ENCODE measurements at places on chromosomes 16 and 17. TPM values are rescaled to one million over a fixed set of nuclear protein-coding genes. Genes with fewer than 3 reads are reported as not detected.

TVP23A gene
- polyA plus RNA-seq = 6.9 TPM

DNA sequence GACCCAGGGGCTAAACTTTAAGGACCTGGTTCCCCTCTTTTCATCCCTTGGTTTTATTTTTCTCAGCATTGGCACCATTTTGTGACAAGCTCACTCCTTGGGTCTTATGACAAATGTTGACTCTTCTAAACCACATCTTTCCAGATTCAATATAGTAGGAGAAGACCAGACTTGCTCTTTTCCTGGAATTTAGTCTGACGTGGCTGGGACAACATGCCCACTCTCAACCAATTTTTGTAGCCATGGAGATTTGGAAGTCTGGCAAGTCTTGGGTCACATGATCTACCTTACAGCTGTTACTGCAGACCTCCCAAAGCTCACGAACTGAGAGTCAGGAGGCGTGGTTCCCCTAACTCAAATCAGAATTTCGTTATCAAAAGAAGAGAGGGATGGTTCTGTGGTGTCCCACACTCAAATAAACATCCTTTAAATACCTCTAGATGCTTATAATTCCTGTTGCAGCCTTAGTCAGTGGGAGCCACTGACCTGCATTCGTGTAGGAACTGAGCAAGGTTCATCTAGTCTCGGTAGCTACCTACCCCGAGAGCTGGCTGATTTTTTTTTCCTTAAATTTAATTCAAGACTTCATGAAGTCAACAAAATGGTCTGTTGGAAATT is 683.5 kb downstream of the MAF start:
- no peak for DNase-seq

- DNase-seq = no peak
Measured at GRCh38 chr17:76893623-76894334, 25.6 kb downstream of the MGAT5B start.

CD19 gene
- 0.85 TPM for polyA plus RNA-seq

PDILT gene
- not detected for polyA plus RNA-seq

DNA sequence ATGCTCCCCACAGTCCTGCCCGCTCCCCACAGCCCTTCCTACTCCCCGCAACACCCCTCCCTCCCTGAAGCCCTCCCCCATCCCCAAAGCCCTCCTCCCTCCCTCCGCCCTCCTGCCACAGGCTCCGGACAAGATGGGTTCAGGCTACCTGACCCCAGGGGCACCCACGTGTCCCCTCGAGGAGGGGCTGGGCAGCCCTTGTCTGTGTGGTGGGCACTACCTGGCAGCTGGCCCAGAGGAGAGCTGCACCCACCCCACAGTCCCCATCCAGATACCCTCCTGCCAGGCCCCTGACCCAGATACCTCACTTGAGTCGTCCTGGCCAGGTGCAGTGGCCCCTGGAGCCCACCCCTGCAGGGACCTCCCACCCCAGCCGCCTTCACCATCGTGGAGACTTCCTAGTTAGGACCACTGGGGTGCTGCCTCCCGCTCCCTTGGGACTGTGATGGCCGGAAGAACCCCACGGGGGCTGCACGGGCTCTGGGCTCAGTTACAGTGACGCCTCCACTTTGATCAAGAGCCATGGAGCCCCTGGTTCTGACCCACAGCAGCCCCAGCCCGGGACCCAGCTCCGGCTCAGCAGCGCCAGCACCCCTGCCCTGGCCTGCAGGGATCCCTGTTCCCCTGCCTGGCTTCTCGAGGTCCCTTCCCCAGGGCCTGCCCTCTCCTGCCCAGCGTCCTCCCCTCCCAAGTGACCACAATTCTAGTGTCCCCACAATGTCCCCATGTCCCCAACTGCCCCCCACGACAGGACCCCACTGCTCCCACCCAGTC is 806 bp downstream of the PERCC1 start:
- no peak for DNase-seq

NEURL4 gene
- 26.4 TPM for polyA plus RNA-seq

- DNase-seq = peak; percentile 77
Measured at GRCh38 chr17:50064253-50065001, 8.5 kb downstream of the ITGA3 start.

DNA sequence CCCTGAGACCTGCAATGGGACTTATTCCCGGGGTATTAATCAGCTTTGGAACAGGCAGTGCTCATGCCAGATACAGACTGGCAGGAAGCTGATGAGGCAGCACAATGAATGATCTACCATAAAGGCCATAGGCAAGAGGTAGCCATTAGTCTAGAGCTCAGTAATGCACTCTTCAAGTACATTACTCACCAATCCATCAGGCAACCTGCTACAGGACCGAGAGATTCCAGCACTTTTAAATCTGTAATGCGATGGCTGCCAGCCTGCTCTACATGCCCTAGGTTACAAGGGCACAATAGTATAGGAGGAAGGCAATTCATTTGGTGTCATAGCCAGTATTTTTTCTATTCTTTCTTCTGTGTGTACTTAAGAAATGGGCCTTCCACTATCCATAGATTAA is 217.8 kb upstream of the PMFBP1 start:
- DNase-seq = no peak

- peak; percentile 54 for DNase-seq
Measured at GRCh38 chr16:86396901-86397311, 113.4 kb upstream of the FOXF1 start.

GRCh38 chr17:68182011-68182306 is 65.9 kb upstream of the AMZ2 start:
- DNase-seq = no peak

DNA sequence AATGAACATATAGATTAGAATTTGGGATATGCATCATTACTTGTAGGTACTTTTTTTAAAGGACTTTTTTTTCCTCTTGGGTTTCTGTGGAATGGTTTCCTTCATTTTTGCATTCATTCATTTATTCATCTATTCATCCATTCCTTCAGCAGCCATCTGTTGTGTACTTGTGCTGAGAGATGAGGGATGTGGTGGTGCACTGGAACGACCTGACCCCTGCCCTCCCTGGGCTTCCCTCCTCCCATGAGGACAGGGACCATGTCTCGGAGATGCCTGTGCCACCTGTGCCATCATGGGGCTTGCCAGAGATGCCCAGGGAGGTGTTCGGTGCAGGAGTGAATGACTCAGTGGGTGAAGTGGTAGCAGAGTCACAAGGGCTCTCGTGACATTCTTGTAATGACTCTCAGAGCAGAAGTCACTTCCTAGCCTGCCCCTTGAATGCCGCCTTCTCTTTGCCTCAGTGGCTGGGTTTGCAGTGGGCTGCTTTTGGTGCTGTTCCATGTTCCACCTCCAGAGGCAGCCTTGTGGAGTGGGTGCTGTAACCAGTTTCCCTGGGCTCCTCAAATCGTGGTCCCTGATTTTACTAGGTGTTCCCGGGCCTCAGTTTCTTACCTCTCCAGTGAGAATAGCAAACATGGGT is 43.9 kb downstream of the CLEC16A start:
- peak; percentile 64 for DNase-seq

DNA sequence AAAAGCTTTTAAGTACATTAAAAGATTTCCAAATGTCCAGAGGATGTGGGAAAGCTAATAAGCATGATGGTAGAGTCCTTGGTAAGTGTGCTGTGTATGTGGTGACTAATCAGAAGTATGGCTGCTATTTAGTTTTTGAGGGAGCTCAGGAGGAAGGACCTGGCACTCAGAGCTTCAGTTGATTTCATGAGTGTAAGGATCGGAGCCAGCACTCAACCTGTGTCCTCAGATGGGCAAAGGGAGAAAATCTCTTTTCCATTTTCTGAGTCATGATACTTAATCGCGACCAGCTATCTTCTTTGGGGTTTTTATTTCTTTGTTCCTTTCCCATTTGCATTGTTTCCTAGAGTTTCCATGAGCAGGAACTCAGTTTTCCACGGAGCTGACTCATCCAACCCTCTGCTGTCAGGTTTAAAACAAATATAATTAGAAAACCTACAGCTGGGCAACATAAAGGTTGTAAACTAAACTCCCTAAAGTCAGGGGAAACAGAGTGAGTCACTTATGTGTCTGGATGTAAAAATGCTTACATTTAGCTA is 125.4 kb downstream of the MAP2K6 start:
- no peak for DNase-seq

GPRC5C gene
- polyA plus RNA-seq = 58.6 TPM

DNA sequence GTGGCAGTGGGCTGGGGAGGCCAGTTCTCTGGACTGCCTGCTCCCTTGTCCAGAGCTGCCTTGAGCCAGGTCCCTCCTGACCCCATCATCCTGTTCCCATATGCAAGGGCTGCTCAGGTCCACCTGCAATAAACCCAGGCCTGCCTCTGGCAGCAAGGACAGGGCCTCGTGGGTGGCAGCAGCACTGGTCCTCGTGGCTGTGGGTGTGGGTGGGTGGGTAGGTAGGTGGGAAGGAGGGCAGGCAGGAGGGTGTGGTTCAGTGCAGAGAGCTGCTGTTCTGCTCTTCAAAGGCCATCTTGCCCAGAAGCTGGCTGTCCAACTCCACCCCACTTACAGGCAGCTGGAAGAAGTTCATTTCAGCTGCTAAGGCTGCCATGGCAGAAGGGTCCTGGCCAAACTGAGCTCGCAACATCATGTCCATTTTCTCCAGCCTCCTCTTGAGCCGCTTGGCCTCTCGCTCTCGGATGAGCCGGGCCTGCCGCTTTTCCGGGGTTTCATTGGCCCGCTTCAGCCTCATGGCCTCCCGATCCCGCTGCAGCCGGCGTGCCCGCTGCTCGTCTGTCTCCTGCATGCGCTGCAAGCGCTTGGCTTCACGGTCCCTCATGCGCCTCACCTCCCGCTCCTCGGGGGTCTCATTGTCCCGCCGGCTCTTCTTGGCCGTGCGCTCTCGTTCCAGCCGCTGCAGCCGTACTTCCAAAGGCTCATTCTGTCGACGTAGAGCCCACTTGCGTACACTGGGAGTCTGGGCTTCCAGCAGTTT is 14.2 kb downstream of the ATXN1L start:
- DNase-seq = no peak

GRCh38 chr16:58820411-58820810 is 86.3 kb upstream of the GOT2 start:
- DNase-seq = no peak

PYY gene
- polyA plus RNA-seq = not detected

CDC42EP4 gene
- 66.9 TPM for polyA plus RNA-seq

KIF2B gene
- not detected for polyA plus RNA-seq

CSH1 gene
- polyA plus RNA-seq = 0.26 TPM

C16orf90 gene
- polyA plus RNA-seq = not detected

DNA sequence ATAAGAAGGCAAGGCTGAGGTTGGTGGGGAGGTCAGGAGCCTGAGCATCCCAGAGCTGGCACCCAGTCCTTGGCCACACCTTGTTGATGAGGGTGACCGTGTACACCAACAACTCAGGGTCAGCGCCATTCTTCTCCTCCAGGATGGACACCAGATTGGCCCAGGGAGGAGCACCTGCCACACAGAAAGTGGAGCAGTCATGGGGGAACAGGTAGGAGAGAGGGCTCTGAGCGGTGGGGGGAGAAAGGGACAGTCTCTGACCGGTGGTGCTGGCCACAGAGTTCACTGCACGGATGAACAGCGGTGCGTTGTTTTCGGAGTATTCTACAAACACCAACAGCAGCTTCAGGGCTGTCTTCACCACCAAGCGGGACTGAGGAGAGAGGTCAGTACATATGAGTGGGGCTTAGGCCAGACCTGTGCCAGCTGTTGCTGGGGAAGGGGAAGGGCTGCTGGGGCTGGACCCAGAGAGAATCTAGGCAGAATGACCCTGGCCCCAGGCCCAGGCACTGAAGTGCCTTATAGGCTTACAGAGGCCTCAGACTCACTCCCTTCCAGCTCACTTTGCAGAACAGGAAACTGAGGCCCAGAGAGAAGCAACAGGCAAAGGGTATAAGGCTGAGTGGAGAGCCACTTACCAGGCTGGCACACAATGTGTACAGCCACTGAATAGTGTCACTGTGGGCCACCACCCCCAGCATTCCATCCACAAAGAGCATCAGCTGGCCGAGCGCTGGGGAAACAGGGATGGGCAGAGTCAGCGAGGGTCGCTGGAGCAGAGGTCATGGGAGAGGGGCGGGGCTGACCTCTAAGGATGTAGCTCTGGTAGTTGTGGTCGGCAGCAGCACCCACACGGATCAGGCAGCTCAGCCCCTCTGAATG is 9.6 kb downstream of the FHOD1 start:
- no peak for DNase-seq

Measured in left lung (tissue), 14 donors.